ENCODE measurements at places on chromosomes 1 and 21.

DNA sequence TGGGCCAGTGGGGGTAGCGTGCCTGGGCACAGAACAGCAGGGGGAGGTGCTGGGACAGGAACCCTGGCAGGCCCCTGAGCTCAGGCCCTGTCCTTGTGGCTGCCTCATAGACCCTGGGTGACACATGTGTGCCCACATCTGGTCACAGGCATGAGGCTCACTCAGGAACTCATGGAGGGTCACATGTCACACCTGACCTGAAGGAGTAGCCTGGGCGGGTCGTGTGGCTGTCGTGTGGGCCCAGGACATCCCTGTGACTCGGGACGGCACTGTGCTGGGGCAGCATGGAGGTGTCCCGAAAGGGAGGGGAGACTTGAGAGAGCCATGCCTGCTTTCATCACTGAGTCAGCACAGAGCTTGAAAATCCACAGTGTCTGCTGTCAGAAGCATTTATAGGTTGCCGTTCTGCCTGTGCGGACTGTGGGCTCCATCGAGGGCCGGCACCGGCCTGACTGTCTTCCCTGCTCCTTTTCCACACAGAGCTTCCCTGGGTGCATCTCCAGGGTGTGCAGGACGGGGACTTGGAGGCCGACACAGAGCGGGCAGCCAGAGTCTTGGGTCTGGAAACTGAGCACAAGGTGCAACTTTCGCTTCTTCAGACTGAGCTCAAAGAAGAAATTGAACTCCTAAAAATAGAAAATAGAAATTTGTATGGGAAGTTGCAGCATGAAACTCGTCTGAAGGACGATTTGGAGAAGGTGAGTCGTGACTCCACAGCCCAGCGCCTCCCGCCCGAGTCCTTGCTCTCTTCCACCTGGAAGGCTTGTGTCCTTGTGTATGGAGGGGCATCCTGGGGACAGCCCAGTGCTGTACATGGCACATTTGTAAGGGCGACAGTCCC is 32.8 kb downstream of the PCNT start:
- peaks cover 46% of the 10 kb centered on the region for H3K36me3 ChIP-seq
- no peak overlapping the region for H3K27ac ChIP-seq
- no peak overlapping the region for H3K4me3 ChIP-seq
- peaks cover 36% of the 10 kb centered on the region for H3K4me1 ChIP-seq

GRCh38 chr1:214550013-214550856 is 1.2 kb downstream of the PTPN14 start:
- peaks cover 83% of the 10 kb centered on the region for H3K4me1 ChIP-seq
- DNase-seq = peak; percentile 36
- peak overlapping the region; percentile 92 for H3K27ac ChIP-seq
- H3K27me3 ChIP-seq = no peaks in the 10 kb centered on the region
- peaks cover 5% of the 10 kb centered on the region for H3K36me3 ChIP-seq

DNA sequence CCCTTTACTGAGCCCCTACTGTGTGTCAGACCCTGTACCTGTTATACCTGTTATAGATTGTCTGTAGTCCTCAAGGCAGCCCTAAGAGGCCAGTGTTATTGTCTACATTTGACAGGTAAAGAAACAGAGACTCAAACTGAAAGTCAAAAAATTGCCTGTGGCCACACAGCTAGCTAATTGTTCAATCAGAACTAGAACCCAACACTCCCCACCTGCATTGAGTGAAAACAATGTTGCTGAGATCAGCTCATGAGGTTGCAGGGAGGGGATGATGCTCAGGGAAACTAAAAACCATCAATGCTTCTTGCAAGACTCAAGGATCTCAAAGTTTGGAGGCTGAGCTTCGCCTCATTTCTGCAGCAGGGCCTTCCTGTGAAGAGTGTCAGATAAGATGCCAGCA is 109.5 kb upstream of the LMO4 start:
- H3K36me3 ChIP-seq = no peaks in the 10 kb centered on the region
- no peak overlapping the region for H3K27ac ChIP-seq
- no peak for DNase-seq
- no peaks in the 10 kb centered on the region for H3K4me1 ChIP-seq

- H3K27me3 ChIP-seq = peaks cover 8% of the 10 kb centered on the region
- peaks cover 45% of the 10 kb centered on the region for H3K4me1 ChIP-seq
- H3K36me3 ChIP-seq = no peaks in the 10 kb centered on the region
Observed at GRCh38 chr1:84689514-84690396, 506 bp downstream of the SSX2IP start.

DNA sequence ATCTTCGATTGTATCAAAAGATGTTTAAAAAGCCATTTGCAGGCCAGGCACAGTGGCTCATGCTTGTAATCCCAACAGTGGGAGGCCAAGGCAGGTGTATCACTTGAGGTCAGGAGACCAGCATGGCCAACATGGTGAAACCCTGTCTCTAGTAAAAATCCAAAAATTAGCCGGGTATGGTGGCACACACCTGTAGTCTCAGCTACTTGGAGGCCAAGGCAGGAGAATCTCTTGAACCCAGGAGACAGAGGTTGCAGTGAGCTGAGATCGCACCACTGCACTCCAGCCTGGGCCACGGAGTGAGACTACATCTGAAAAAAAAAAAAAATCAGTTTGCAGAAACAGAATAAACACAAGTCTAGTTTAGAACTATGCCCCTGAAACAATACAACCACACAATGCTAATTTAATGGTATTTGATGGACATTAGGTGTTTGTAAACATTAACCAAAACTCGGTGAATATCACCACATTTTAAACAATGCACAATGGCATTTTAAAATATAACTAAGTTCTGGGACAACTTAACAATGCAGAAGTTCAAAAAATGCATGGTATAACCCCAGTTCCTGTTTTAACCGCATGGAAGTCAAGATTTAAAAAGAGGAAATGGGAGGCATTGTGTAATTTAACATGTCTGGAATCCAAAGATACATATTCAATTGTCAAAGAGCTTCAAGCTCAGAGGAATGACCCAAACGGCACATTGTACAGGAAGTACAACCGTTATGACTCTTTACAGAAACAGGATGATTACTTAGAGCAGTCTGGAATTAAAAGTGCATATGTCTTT is 7.1 kb upstream of the PTTG1IP start:
- no peak overlapping the region for H3K4me3 ChIP-seq
- H3K36me3 ChIP-seq = no peaks in the 10 kb centered on the region
- H3K4me1 ChIP-seq = peaks cover 24% of the 10 kb centered on the region
- H3K27ac ChIP-seq = no peak overlapping the region
- H3K27me3 ChIP-seq = peaks cover 64% of the 10 kb centered on the region
- no peak for DNase-seq

DNA sequence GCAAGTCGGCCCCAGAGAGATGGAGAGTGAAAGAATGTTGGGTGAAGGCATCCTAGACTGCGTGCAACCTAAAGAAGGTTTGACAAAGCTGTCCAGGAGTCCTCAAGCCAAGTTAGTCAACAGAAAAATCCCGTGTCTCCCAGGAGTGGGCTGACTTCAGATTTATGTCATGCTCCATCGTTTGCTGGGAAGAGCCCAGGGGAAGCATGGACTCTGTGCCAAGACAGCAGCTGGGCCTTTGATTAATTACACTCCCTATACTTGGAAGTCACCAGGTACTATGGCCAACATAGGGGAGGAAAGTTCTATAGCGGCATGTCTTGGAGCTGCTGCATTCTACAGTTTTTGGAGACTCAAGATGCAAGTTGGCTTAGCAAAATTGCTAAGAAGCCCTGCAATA is 247.4 kb downstream of the KAZN start:
- no peak overlapping the region for H3K4me3 ChIP-seq
- peaks cover 10% of the 10 kb centered on the region for H3K27me3 ChIP-seq
- H3K4me1 ChIP-seq = peaks cover 47% of the 10 kb centered on the region
- no peak for DNase-seq
- peaks cover 33% of the 10 kb centered on the region for H3K36me3 ChIP-seq

GRCh38 chr1:184428604-184429003 is 41.8 kb downstream of the C1orf21 start:
- DNase-seq = no peak
- H3K36me3 ChIP-seq = peaks cover 12% of the 10 kb centered on the region
- H3K27me3 ChIP-seq = no peaks in the 10 kb centered on the region
- H3K4me3 ChIP-seq = no peak overlapping the region
- H3K4me1 ChIP-seq = no peaks in the 10 kb centered on the region

DNA sequence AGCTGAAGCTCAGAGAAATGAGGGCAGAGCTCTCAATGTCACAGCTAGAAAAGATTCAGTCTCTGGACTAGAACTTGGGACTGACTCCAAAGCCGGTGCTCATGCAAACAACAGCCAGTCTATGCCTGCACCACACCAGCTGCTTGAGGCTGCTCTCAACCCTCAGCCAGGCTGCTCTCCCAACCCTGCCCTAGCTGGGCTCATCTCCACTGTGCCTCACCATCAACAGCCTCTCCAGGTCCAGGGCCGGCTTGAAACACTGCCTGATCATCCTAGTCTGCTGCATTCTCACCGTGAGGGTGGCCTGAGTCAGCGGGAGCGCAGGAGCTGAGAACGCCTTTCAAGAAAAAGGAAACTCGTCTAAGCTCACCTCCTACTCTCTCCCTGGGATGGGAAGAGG is 94.5 kb downstream of the PTPRU start:
- no peak overlapping the region for H3K27ac ChIP-seq
- peaks cover 7% of the 10 kb centered on the region for H3K36me3 ChIP-seq
- peaks cover 10% of the 10 kb centered on the region for H3K27me3 ChIP-seq
- DNase-seq = no peak
- peaks cover 27% of the 10 kb centered on the region for H3K4me1 ChIP-seq

DNA sequence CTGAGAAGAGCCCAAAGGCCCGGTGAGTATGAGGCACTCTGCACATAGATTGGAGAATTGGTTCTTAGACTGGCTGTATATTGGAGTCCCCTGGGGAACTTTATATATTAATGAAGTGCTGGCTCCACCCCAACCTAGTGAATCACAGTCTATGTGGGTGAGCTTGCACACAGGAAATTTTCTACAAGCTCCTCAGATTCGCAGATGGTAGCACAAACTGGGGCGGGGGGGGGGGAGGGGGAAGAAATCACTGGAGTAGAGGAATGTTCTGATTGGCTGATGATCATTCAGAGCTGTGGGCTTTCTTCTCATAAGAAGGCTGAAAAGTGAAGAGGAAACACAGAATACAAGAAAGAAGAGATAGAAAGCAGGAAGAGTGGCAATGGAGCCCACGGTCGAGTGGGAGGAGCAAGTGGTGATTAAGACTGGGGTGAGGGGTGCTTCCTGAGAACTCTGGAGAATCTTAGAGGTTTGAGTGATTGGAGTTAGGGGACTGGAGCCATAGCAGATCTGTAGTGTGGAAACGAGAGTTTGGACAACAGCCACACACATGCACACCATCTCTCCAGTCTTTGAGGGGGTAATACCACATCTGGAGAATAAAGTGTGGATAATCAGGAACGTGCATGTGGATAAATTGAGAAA is 465.9 kb upstream of the DAB1 start:
- H3K36me3 ChIP-seq = no peaks in the 10 kb centered on the region
- no peak overlapping the region for H3K4me3 ChIP-seq
- no peaks in the 10 kb centered on the region for H3K27me3 ChIP-seq
- DNase-seq = no peak

GRCh38 chr1:181482521-181483284 is 614 bp upstream of the CACNA1E start:
- DNase-seq = peak; percentile 81
- H3K36me3 ChIP-seq = no peaks in the 10 kb centered on the region
- peaks cover 40% of the 10 kb centered on the region for H3K4me1 ChIP-seq
- peaks cover 77% of the 10 kb centered on the region for H3K27me3 ChIP-seq
- H3K4me3 ChIP-seq = peak overlapping the region; percentile 82

DNA sequence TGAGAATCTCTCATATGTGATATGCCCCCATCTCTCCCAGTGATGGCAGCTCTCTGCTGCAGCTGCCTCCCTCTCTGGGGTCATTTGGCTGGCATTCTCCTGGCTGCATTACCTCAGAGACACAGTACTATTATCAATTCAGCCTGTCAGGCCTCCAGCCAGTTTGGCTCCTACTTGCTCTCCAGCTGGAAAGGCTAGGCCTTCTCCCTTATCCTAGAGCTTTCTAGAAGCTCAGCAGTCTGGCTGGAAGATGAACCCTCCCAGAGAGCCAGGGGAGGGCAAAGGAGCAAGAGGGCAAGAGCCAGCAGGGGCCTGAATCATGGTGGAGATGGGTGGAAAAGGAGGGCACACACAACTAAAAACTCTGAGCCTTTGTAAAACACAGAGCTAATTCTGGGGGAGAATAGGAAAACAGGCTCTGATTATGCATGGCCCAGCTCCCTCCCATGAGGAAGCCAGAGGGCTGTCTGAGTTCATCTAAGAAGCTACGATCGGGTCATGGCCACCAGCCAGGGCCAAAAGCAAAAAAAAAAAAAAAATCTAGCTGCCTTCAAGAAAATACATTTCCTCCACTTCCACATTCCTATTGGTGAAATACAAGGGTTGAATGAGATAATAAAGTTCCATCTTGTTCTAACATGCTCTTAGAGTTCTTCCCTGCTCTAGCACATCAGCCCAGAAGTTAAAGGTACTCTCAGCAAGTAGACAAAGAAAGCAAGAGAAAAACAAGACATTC is 8.8 kb downstream of the LAMB3 start:
- H3K4me1 ChIP-seq = peaks cover 48% of the 10 kb centered on the region
- H3K36me3 ChIP-seq = no peaks in the 10 kb centered on the region
- no peak overlapping the region for H3K27ac ChIP-seq
- H3K27me3 ChIP-seq = peaks cover 14% of the 10 kb centered on the region

GRCh38 chr21:34020005-34020847 is 53.2 kb upstream of the MRPS6 start:
- H3K27me3 ChIP-seq = peaks cover 3% of the 10 kb centered on the region
- DNase-seq = no peak
- peaks cover 15% of the 10 kb centered on the region for H3K4me1 ChIP-seq
- H3K27ac ChIP-seq = no peak overlapping the region

DNA sequence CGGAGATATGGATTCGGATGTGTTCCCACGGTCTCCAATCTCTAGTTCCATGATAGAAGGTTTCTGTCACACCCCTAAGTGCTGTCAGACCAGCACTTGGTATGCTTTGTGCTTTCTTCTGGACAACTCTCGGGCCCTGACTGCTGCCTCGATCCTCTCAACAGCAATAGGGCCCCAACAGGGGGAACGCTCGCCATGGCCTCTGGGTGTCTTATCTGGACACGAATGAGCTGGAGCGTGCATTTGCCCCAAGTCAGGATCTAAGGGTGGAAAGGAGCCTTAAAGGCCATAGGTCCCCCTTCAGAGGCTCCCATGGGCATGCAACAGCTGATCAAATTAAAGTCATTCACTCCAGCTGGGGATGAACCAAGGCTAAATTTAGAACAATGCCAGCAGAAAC is 76.8 kb downstream of the TCP10L start:
- no peaks in the 10 kb centered on the region for H3K36me3 ChIP-seq
- H3K4me3 ChIP-seq = no peak overlapping the region
- DNase-seq = no peak
- H3K4me1 ChIP-seq = no peaks in the 10 kb centered on the region
- peaks cover 7% of the 10 kb centered on the region for H3K27me3 ChIP-seq
- H3K27ac ChIP-seq = no peak overlapping the region

All from nephron progenitor cell (in vitro differentiated cells).